Myocyte (in vitro differentiated cells): ENCODE measurements at places on chromosomes 16 and 17.

DNA sequence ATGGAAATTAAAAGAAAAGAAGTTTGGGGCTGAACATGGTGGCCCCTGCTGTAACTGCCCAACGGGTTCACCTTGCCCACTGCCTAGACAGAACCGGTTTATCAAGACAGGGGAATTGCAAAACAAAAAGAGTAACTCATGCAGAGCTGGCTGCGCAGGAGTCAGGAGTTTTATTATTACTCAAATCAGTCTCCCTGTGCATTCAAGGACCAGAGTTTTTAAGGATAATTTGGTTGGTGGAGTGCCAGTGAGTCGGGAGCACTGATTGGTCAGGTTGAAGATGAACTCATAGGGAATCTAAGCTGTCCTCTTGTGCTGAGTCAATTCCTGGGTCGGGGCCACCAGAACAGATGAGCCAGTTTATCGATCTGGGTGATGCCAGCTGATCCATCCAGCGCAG is 4.4 kb upstream of the SCPEP1 start:
- peak; percentile 12 for DNase-seq

DNA sequence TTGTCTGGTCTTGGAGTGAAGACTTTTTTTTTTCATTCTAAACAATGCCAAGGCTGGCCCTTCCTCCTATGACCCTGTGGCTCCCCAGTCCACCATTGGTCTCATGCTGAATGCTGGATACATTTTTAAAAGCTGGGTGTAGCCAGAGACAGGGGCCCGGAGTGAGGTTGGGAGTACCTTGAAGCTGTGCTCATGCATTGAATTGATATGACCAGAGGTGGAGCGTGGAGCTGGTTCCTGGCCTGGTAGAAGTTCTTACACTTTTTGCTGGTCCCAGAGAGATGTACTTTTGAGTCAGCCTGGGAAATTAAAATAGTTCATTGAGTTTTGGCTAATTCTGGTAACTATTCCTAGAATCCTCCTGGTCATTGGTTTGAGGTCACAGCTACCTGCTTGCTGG is 83.6 kb downstream of the CMIP start:
- no peak for DNase-seq

DNA sequence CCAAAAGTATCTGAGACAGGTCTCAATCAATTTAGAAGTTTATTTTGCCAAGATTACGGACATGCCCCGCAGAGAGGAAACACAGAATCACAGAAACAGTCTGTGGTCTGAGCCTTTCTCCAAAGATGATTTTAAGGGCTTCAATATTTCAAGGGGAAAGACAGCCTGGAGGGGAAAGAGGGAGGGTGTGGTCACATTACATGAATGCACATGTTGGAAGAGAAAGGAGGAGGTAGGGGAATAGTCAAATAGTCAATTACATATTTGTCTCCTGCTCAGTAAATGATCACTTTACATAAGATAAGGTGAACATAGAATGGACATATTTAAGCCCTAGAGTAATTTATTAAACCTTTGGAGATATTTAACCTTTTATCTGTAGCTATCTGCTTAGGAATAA is 12.3 kb downstream of the UNC45B start:
- no peak for DNase-seq

- no peak for DNase-seq
Observed at GRCh38 chr17:70644096-70644495, 474.8 kb downstream of the KCNJ2 start.

DNA sequence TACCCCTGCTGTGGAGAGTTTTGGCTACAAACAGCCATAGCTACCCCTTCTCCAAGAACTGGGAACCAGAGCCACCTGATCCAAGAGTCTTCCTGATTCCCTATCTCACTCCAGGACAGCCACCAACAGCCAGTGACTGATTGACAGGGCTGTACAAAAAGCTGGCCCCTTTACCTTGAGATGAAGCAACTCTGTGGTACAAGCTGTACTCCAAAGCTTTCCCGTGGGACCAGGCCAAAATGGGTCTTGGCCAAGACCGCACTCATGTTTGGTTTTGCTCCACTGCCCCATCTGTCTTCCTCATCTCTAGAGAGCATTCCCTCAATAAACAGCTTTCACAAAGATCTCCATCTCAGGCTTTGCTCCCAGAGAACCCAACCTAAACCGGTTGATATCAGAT is 43.6 kb downstream of the RNF157 start:
- DNase-seq: peak; percentile 39

GRCh38 chr17:40727447-40728231 is 24.1 kb upstream of the KRT24 start:
- DNase-seq: peak; percentile 5

DNA sequence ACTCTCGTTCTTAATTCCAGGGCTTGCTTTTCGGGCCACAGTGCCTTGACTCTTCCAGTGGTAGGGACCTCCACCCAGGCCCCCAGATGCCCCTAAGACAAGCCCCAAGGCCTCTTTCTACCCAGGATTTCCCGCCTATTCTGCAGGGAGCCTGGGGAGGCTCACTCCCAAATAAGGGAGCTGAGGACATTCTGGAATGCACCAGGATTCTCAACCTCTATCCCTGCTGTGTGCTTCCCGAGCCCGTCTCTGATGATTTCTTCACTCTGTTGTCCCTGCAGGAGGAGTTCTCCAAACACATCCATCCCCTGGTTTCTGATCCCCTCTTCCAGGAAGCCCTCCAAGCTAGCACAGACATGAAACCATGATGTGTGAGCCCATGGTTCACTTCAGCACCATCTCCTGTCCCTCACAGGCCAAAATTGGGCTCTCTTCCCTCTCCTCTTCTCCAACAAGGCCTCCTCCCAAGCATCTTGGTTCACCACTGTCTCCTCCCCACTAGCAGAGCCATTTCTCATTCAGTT is 255.9 kb downstream of the KATNIP start:
- no peak for DNase-seq

GRCh38 chr16:83268169-83268568 is 539.6 kb upstream of the HSBP1 start:
- DNase-seq: peak; percentile 22

DNA sequence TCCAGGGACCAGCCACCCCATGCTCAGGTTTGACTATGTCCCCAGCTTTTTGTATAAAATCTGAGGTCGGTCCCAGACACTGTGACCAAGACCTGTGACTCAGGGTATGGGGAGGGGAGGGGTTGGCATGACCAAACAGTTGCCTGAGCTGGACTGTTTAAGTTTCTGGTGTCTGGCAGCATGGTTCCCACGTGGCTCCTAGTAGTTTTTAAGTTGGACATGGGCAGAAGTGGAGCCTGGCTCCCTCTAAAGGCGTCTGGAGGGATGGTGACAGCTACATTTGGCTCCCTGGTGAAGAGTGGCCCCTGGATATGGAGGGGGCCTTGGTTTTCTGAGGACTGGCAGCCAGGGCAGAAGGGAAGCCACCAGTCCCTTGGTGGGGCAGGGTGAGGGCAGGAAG is 7.9 kb downstream of the SMCR8 start:
- DNase-seq: no peak

DNA sequence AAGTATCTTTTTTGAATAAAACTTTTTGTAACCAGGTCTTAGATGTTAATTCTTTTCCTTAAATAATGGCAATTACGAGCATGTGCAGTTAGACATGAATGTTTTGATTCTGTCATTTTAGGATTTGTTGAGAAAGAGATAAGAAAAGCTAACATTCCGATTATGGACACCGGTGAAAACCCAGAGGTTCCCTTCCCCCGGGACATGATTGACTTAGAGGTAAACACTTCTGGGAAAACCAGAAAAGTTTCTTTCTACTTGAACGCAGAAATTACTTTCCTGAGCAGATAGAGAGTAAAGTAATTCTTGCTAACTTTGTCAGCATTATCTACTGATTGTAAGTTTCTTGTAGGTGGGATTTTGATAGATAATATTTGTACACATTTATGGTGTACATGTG is 9.2 kb downstream of the ATP6V0A1 start:
- no peak for DNase-seq

GRCh38 chr16:2770057-2770951 is 6.8 kb downstream of the ELOB start:
- no peak for DNase-seq

GRCh38 chr17:50909765-50910605 is 43.8 kb upstream of the TOB1 start:
- DNase-seq: no peak

- no peak for DNase-seq
Observed at GRCh38 chr17:14428648-14429029, 127.8 kb downstream of the HS3ST3B1 start.
